ENCODE measurements at places on chromosomes 12 and 14.

- DNase-seq, result no peak
Measured at GRCh38 chr12:52530366-52530765, 10.2 kb upstream of the KRT5 start.

GRCh38 chr12:19764408-19764807, 325.1 kb downstream of the AEBP2 start:
- DNase-seq, result no peak

- DNase-seq, result peak; percentile 26
Measured at GRCh38 chr12:76060111-76060510, 24.4 kb downstream of the NAP1L1 start.

DNA sequence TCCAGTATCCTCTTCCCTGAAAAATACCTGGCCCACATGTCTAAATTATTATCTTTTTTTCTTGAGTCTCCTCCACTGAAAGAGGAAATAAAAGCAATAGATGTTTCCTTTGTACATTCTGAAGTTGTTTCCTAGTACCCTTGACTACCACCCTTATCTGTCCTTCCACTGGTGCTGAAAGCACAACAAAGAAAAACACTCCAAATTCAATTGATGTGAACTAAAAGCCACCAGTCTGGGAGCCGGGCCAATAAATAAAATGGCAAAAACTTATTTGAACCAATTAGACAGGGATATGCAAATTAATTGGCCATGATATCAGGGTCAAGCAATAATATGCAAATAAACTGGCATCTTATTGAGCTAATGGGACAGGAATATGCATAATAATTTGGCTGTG, 330.5 kb downstream of the PAWR start:
- no peak for DNase-seq

- DNase-seq, result no peak
Measured at GRCh38 chr14:37270629-37271028, 72.9 kb downstream of the MIPOL1 start.

GRCh38 chr14:104343690-104344640, 205.6 kb downstream of the KIF26A start:
- no peak for DNase-seq

DNA sequence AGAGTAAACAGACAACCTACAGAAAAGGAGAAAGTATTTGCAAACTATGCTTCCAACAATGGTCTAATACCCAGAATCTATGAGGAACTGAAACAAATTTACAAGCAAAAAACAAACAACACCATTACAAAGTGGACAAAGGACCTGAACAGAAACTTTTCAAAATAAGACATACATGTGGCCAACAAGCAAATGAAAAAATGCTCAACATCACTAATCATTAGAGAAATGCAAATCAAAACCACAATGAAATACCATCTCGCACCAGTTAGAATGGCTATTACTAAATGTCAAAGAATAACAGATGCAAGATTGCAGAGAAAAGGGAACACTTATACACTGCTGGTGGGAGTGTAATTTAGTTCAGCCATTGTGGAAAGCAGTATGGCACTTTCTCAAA, 125.8 kb downstream of the C12orf42 start:
- DNase-seq, result no peak

DNA sequence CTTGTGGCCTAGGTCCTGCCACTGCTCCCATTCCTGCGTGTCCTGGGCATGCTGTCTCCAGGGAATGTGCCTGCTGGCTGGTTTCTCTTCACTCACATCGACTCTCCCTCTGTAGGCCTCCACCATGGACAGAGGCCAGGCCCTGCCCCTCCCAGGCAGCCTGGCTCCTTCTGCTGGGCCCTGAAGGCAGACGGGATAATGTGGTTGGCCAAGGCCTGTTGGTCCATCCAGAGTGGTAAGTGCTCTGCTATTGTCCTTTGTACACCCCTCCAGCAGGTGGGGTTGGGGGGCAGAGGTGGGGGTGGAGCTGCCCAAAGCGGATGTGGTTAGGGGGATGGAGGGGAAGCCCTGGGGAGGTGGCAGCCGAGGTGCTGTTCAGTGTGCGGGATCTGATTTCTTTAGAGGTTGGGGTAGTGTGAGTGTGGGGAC, 9.5 kb upstream of the NR4A1 start:
- DNase-seq, result peak; percentile 33

GRCh38 chr14:60639674-60640073, 9.6 kb downstream of the SIX1 start:
- no peak for DNase-seq

DNA sequence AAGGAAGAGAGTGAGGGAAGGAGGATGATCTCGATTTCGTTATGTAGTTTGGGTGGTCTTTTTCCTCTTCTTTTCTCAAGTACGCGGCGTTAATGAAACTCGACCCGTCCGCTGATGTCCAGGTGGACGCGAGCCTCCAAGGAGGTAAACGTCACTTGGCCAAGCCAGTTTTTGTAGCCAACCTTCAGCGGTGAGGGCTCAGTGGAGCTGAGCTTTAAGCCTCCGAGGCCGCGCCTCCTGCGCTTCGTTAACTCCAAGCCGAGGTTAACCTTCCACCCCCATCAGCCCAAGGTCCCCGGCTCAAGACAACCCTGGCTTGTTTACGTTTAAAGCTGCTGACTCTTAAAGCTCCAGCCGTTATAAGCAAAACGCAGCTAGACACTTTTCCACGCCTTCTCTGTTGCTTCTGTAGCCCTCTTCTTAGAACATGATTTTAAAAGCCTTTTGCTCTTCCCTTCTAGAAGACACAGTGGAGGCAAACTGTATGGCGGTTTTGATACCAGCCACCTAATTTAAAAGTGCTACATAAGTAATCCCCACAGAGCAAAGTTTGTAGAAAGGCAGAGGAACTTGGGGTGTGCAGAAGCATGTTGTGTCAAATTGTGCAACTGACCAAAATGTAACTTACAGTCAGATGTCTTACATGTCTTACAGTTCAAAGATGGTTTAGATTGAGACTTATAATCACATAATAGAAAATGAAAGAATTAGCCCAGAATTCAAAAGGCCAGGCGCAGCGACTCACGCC, 923 bp upstream of the ITPR2 start:
- peak; percentile 37 for DNase-seq

- DNase-seq, result no peak
Measured at GRCh38 chr14:91879196-91879595, 11.9 kb upstream of the TC2N start.

DNA sequence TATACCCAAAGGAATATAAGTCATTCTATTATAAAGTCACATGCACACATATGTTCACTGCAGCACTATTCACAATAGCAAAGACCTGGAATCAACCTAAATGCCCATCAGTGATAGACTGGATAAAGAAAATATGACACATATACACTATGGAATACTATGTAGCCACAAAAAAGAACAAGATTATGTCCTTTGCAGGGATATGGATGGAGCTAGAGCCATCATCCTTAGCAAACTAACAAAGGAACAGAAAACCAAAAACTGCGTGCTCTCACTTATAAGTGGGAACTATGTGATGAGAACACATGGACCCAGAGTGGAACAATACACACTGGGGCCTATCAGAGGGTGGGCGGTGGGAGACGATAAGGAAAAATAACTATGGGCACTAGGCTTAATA, 21.3 kb downstream of the FBXO21 start:
- no peak for DNase-seq

GRCh38 chr14:49050822-49051221, 535.4 kb downstream of the RPS29 start:
- no peak for DNase-seq

GRCh38 chr14:75046899-75047298, 4.4 kb downstream of the MLH3 start:
- DNase-seq, result peak; percentile 36

GRCh38 chr14:102760496-102761193, 16.6 kb upstream of the TRAF3 start:
- no peak for DNase-seq

GRCh38 chr12:113482334-113482733, 10.7 kb upstream of the LHX5 start:
- DNase-seq, result no peak

GRCh38 chr12:25241167-25242020, 9.3 kb downstream of the KRAS start:
- DNase-seq, result peak; percentile 46

DNA sequence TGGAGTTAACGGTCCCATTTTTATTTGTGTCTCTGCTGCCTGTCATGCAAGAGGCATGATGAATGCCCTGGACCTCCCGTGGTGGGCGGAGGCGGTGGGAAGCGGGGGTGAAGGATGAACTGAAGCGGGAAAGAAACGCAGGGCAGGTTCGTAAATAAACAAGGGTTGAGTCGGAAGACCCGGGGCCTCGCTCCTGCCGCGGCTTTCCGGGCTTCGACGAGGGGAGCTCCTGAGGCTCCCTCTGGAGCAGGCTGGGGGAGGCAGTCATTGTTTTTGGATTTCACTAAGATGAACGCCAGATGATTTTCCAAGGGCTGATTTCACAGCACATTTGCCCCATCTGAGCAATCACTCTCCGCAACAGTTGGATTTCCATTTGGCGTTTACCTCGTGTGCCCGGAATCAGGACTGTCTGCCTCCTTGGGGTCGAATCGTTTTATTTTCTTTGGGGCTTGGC, 130.2 kb downstream of the SLC38A6 start:
- no peak for DNase-seq

GRCh38 chr12:128813392-128813791, 10.4 kb downstream of the SLC15A4 start:
- no peak for DNase-seq

- no peak for DNase-seq
Measured at GRCh38 chr14:90850487-90850886, 34.3 kb upstream of the TTC7B start.

- DNase-seq, result no peak
Measured at GRCh38 chr12:125255935-125256633, 190.8 kb downstream of the AACS start.

- no peak for DNase-seq
Measured at GRCh38 chr12:132056320-132056719, 87.8 kb downstream of the DDX51 start.

- peak; percentile 9 for DNase-seq
Measured at GRCh38 chr12:101298426-101298825, 18.5 kb downstream of the UTP20 start.

- no peak for DNase-seq
Measured at GRCh38 chr14:51370758-51371386, 130.8 kb downstream of the TMX1 start.

DNA sequence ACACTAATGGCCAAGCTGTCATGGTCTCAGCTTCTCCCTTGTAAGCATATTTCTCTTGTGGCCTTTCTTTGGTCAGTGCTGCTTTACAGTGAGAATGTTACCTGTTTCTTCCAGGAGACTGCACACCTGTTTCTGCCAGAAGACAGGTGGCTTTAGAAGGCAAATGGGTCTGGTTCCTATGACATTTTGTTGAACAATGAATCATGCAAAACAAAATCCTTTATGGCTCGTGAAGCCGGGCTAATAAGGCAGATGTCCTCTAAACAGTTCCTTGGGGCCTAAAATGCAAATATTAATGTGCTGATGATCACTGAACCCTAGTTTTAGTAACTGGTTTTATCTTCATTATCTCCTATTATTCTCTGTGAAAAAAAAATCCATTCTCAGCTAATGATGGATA, 927.6 kb downstream of the GALC start:
- DNase-seq, result no peak

GRCh38 chr12:69888901-69889300, 63.9 kb downstream of the MYRFL start:
- no peak for DNase-seq

GRCh38 chr12:4292341-4293073, 18.9 kb downstream of the CCND2 start:
- no peak for DNase-seq

DNA sequence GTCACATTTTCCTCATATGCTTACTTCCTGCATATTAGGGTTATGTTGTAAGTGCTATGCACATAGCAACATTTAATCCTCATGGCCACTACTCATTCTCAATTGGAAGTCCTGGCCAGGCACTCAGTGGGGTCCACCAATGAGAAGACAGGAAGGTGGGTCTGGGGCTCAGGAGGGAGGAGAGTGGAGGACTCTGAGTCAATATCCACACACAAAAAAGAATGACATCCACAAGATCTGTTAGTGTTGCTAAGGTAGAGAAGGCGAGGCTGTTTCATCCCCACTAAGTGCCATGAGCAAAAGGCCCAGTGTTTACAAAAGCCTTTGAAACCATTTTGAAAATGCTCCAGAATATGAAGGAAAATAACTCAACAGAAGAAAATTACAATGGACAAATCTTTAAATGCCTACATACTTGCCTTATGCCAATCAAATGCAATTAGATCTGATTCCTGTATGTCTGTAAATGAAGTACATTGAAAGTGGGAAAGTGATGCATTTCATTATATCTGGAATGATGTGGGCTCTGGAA, 53.9 kb downstream of the EID3 start:
- no peak for DNase-seq

- no peak for DNase-seq
Measured at GRCh38 chr14:100888789-100889315, 14.7 kb downstream of the RTL1 start.

DNA sequence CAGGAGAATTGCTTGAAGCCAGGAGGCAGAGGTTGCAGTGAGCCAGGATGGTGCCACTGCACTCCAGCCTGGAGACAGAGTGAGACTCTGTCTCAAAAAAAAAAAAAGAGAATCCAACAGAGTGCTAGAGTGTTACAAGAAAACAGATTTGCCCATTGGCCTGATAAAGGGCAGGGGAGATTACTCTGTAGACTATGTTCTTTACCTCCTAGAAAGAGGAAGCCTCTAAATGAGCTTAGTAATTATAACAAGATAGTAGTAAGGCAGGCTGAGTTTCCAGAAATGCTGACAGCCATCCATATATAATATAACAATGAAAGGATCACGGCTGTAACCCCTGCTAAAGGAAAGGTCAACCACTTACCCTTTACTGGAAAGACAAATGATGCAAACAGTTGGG, 24.4 kb downstream of the AK7 start:
- no peak for DNase-seq

DNA sequence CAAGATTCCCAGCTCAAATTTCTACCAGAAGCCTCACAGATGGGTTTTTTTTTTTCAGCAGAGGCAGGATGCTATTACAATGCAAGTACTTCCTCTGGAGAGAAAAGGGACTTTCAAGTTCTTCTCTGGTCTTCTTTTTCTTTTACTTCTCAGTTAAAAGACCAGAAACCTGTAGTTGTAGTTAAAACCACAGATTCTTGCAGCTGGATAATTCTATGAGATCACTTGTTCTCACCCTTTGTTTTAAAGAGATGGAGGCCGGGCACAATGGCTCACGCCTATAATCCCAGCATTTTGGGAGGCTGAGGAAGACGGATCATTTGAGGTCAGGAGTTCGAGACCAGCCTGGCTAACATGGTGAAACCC, 47.6 kb upstream of the OVCH1 start:
- DNase-seq, result no peak

DNA sequence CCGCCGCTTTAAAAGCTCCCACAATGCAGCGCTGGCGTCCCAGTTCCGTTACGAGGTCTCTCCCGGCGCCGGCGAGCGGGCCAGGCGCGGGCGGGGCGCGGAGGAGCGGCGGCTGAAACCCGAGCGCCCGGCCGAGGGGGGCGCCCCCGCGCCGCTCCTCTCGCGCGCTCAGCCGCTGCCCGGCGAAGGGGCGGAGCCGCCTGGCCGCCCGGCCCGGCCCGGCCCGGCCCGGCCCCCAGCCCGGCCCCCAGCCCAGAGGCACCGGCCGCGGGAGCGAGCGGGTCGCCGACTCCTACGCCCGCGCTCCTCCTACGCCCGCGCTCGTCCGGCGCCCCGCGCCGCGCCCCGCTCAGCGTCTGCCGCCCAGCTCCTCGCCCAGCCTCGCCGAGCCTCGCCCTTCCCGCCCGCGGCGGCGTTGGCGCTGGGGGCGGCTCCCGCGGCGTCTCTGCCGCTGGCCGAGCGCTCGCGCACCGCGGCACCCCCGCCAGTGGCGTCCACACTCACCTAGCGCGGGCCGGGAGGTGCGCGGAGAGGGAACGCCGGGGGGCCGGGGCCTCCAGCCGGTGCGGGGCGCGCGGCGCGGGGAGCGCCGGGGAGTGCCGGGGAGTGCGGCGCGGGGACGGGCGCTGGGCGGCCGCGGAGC, at the start of gene RASSF8:
RASSF8 (plus strand) TSS at position 255 of the 643 bp plus-strand sequence. CDS start 96,662 bp downstream, outside the sequence.
- peak; percentile 38 for DNase-seq

GRCh38 chr12:29035112-29035511, 114.0 kb upstream of the FAR2 start:
- no peak for DNase-seq
